ENCODE measurements at places on chromosomes 12 and 14.

GRCh38 chr12:131509701-131510100, 201.2 kb upstream of the SFSWAP start:
- no peak for DNase-seq

DNA sequence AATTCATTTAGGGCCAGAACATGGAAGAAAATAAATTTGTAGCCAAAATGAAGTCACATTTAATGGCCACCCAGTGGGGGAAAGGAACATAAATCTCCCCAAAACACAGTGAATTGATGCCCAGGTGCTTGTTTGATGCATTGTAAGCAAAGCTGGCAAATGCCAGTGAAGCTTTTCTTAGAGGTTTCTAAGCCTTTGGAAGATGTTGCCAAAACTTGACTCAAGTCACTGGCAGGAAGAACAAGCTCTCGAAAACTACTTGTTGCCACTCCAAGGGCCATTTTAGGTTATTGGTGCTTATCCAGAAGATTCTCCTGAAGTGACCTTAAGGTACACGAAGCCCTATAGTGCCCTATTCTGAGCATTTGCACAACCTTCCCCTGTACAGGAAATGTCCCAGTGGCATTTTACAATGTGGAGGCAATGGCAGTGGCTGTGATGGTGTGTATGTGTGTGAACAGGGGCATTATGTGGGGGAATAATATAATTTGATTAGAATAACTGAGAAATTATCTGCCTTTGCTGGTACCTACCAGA, 89.5 kb upstream of the NOVA1 start:
- no peak for DNase-seq

GRCh38 chr14:75259510-75259855, 19.1 kb upstream of the FOS start:
- no peak for DNase-seq

DNA sequence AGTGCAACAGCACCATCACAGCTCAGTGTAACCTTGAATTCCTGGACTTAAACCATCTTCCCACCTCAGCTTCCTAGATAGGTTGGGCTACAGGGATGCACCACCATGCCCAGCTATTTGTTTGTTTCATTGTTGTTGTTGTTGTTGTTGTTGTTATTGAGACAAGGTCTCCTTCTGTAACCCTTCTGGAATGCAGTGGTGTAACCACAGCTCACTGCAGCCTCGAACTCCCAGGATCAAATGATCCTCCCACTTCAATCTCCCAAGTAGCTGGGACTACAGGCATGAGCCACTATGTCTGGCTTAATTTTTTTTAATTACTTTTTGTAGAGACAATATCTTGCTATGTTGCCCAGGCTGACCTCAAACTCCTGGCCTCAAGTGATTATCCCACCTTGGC, 1.2 kb upstream of the NEMP1 start:
- peak; percentile 43 for DNase-seq

GRCh38 chr12:98678946-98679610, 34.0 kb downstream of the APAF1 start:
- DNase-seq: no peak

- DNase-seq: peak; percentile 92
Observed at GRCh38 chr12:30437044-30437443, 258.6 kb downstream of the IPO8 start.

DNA sequence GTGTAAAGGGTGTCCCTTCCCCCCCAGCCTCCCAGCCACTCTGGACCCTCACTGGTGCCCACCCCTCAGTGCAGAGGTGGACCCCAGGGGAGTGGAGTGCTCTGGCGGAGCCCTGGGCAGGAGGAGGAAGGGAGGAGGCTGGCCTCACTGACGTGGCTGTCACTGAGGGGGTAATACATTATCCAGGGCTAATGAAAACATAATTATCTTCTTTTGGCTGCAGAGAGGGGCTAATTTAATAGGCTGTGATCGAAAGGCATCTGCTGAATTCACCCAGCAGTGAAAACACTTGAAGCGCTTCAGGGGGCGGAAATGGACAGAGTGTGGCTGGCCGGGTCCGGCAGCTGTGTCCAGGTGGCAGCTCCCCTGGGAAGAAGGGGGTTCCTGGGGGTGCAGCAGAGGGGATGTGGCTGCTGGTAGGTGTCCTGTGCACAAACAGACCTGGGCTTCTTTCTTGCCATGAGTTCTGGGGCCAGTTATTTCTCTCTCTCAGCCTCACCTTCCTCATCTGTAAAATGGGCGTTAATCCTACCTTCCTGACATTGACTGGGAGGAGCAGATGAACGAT, 3.7 kb upstream of the NOS1 start:
- no peak for DNase-seq

GRCh38 chr12:104699489-104700190, 242.9 kb downstream of the CHST11 start:
- DNase-seq: no peak

GRCh38 chr12:4816744-4817525, 92.8 kb upstream of the KCNA1 start:
- DNase-seq: no peak

- no peak for DNase-seq
Observed at GRCh38 chr14:29836395-29836794, 91.3 kb downstream of the PRKD1 start.

DNA sequence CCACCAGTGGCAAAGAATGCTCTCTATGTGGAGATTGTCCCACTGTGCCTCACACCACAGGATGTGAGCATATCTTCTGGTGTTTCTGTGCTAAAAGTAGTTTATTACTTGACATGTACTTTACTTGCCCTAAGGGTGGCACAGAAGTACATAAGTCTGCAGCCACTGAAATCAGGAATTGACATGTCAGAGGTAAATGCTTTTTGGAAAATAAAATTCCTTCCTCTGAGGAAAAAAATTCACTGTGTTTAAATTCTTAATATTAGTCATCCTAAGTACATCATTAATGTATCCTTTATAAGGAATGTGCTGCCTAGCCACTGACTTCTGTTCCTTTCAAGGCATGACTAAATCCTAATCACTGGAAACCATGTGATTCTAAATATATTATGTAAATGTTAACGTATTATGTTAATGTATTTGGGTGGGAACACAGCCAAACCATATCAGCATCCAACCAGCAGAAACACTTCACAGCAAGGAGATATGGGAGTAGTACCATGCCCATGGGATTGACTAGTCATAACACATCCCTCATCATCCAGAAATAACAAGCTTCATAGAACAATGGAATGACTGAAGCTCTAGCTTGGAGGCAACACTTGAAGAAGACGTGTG, 239.7 kb upstream of the PPFIA2 start:
- DNase-seq: no peak

DNA sequence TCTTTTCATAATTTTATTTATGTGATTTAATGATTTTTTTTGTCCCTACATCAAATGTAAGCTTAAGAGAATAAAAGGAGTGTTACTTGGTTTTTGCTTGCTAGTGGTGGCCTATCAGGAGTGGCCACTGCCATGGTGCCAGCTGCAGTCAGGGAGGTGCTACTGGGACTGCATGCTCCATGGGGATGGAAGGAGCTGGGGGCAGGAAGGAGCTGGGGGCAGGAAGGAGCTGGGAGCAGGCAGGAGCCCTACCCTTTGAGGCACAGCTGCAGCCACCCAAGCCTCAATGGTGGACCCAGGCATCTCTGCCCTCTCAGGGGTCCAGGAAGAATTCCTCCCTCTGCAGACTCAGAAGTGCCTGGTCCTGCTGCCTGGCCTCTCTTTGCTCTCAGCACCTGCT, 796.0 kb downstream of the SLC16A7 start:
- DNase-seq: no peak

GRCh38 chr12:123267335-123267920, 4.2 kb downstream of the CDK2AP1 start:
- DNase-seq: no peak

GRCh38 chr14:71460091-71460490, 472.1 kb upstream of the RGS6 start:
- DNase-seq: no peak

DNA sequence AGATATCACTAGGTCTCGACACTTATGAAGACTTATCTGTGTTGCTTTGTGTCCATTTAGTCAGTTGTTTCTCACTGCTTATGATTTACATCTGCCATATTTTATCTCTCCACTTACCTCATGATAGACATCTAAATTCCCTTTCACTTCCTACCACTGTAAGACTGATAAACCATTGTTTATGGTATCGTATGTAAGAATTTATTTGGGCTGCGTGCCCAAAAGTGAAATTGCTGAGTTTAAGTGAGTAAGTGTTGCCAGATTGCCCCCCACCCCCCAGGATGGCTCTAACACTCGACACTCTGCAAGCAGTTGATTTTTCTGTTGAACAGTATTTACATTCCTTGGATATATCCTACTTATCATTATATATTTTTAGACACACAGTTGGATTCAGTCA, 69.9 kb upstream of the MON2 start:
- DNase-seq: peak; percentile 32

DNA sequence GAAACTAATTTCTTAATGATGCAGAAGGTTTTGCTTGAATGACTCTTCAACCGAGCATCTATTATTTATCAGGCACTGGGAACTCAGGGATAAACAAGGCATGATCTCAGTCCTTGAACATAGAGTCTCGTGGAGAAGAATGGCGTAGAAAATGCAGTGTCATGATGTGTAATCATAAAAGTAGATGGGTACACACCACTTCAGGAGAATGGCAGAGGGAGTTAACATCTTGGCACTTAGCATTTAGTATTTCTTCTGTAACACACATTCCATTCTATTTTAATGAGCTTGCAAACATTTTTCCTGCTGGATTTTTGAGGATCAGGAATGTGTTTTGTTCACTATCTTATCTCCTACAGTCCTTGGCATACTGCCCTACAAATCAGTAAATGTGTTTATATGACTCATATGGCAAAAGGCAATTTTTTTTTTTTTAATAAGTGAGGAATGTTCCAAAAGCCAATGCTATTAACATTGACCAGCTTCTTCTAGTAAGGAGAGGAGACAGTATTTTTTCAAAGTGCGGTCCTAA, 3.8 kb downstream of the TXNRD1 start:
- DNase-seq: peak; percentile 98

- no peak for DNase-seq
Observed at GRCh38 chr14:96349286-96350075, 13.7 kb downstream of the ATG2B start.

- DNase-seq: no peak
Observed at GRCh38 chr12:32047357-32048212, 59.1 kb upstream of the BICD1 start.

GRCh38 chr14:29637411-29637810, 290.2 kb downstream of the PRKD1 start:
- DNase-seq: peak; percentile 54

DNA sequence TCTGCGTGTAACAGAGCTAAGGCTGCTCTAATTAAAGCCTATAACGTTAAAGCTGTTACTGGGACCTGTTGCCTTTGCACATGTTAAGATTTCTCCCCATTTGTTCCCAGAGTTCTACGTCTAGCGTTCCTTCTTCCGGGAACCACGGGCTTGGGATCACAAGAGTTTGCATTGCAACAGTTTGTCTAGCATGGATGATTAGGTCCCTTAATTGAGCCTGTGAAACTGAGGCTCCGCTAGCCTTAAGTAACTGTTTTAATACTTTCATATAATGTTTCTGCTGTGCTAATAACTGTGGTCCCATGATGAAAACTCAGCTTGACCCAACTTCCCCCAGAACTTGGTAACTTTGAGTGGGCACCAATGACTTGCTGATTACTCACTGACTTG, 16.7 kb upstream of the LYZ start:
- no peak for DNase-seq

DNA sequence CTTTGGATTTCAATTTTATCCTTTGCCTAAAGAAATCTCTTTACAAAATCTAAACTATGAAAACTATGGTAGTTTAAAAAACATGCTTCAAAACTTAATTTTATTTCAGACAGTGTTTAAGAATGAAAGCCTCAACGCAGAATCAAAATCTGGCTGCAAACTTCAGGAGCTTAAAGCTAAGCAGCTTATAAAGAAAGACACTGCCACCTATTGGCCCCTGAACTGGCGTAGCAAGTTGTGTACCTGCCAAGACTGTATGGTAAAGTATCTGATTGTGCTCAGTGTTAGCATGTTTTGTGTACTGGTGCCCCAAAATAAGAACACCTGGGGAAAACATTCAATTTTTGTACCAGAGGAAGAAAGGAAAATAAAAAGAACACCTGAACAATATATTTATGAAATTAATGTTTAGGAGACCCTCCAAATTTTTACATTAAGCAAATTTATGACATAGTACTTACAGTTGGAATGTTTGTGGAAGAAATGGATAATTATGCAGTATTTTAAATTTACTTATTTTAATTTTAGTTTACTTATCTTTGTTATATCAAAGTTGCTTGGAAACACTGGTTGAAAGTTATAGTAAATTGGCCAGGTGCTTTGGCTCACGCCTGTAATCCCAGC, 12.2 kb downstream of the UBR7 start:
- peak; percentile 65 for DNase-seq

GRCh38 chr14:102511538-102511937, 2.0 kb upstream of the ANKRD9 start:
- no peak for DNase-seq

GRCh38 chr14:67268426-67269150, 27.4 kb downstream of the PALS1 start:
- DNase-seq: peak; percentile 44

DNA sequence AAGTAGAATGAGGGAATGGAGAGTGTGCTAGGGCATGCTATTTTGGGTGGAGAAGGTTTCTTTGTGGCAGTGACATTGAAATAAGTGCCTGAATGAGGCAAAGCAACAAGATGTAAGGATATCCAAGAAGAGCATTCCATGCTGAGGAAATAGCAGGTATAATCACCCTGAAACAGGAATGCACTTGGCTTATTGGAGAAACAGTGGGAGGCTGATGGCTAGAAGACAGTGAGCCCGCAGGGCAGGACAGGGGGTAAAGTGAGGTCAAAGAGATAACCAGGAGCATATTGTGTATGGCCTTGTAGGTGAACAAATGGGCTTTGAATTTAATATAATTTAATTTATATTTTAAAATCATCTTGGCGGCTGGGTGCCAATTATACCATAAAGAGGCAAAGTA, 877.0 kb downstream of the DIO2 start:
- no peak for DNase-seq

- no peak for DNase-seq
Observed at GRCh38 chr14:104086661-104087461, 1.4 kb downstream of the ASPG start.

GRCh38 chr14:41891624-41892023, 284.9 kb downstream of the LRFN5 start:
- DNase-seq: no peak

DNA sequence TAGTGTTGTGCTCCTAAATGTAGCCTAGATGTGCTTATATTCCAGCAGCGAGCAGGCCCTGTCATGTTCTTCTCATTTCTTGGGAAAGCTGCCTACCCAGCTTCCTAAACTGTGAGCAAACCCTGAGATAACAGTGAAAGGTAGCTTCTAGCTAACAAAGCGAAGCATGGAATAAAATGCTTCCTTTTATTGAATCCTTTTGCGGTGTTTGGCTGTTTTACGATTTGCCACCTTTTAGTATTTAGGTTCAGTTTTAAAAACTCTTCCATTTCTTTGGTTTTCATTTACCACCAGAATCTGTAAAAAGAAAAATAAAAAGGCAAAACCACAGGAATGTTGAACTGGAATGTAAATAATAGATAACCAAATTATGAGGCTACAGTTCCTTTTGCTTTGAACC, 5.0 kb upstream of the PKP2 start:
- DNase-seq: no peak
